Urinary bladder (tissue), 4 donors: ENCODE measurements at places on chromosomes 11 and 22. TPM values are rescaled to one million over a fixed set of nuclear protein-coding genes. Genes with fewer than 3 reads are reported as not detected.

GRCh38 chr11:70633610-70634009, 235.3 kb downstream of the CTTN start:
- no peak for DNase-seq

GRCh38 chr22:27476318-27476717, 325.2 kb downstream of the MN1 start:
- DNase-seq, result no peak

GRCh38 chr22:49997932-49998717, 14.4 kb downstream of the IL17REL start:
- DNase-seq, result no peak

- no peak for DNase-seq
Measured at GRCh38 chr11:68153742-68154141, 32.6 kb upstream of the CHKA start.

DNA sequence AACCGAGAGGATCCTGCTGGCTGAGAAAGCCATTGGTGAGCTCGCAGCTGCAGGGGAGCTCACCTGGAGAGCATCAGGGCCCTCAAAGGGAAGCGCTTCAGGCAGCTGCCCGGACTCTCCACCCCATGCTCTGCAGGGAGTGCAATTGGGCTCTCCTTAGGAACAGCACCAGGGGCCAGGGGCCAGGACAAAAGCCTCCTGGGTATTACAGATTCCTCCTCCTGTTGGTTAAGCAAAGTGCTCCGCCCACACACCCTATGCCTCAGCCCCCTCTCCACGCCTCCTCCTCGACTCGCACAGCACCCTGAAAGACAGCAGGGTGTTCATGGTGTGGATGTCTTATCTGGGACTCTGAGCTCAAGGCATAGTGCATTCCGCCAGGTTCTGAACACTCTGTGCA, 139.9 kb downstream of the SHANK2 start:
- DNase-seq, result no peak

GRCh38 chr11:62402226-62402959, 16.4 kb upstream of the SCGB1A1 start:
- no peak for DNase-seq

Gene WBP2NL
- total RNA-seq, result 5.2 TPM

Gene PTH
- total RNA-seq, result not detected
